Stimulated activated CD8-positive, alpha-beta memory T cell treated with anti-CD3 and anti-CD28 coated beads, Interleukin-4, amount 100 ng/mL, for 48 hours (primary cell): ENCODE measurements at places on chromosomes 1 and 21.
A peak's percentile ranks its signal among the peaks of the same experiment; 100 is the strongest.

GRCh38 chr1:80535466-80535865 is 1265.3 kb upstream of the ADGRL2 start:
- no peak for DNase-seq

DNA sequence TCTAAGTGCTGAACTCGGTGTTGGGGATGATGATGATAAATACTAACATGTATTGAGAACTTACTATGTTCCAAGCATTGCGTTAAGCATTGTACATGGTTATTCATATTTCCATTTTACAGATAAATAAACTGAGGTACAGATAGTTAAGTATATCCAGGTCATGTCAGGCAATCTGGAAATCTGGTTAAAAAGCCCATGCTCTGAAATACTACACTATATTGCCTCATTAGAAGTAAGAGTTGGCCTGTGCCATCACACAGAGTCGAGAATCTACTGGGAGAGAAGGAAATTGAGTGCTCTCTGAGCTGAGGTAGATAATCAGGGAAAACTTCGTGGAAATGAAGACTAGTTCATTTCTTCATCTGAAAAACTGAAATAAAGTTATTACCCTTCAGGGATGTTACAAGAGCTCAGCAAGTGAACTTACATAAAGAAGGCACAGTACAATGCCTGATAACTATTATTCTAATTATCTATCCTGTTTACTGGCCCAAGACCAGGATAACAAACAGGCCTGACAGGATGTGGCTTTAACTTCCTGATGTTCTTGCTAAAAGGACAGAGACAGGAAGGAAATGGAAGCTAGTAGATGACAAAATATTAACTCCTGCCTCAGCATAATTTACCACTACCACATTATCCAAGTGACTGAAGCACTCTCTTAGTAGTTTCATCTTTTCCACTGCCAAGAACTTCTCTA is 85.6 kb downstream of the EPS15 start:
- no peak for DNase-seq

- no peak for DNase-seq
Measured at GRCh38 chr1:235933017-235933765, 66.5 kb upstream of the LYST start.

GRCh38 chr1:90800012-90800717 is 83.1 kb upstream of the BARHL2 start:
- DNase-seq = no peak

DNA sequence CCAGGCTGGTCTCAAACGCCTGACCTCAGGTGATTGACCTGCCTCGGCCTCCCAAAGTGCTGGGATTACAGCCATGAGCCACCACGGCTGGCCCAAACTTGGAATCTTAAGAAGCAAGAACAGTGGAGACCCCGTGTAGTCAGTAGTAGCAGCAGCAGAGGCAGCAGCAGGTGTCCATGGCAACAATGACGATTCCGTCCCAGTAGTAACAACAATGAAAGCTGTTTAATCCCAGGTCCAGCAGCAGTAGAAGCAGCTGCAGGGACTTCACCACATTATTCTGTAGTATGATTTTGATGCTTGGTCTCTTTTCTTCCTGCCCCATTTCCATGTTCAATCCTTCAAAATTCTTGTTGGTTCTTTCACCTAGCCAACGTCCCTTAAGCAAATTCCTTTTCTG is 69.6 kb upstream of the KCTD3 start:
- DNase-seq = no peak

DNA sequence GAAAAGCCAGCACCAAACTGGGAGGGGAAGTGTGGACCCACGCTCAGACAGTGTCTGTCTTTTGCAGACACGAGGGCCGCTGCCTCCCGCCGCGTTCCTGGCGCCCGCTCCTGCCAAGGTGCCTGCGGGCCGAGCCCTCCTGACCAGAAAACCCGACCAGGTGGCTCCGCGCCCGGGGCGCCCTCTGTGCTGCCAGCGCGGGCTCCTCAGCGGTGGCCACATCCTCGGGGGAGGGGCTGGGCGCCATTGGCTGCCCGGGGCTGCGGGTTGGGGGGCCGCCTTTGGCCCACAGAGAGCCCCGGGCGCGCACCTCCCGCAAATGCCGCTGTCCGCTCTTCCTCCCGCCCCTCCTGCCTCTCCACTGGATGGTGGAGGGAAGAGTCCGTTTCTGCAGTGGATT is 22.4 kb upstream of the TRNAU1AP start:
- DNase-seq = no peak

DNA sequence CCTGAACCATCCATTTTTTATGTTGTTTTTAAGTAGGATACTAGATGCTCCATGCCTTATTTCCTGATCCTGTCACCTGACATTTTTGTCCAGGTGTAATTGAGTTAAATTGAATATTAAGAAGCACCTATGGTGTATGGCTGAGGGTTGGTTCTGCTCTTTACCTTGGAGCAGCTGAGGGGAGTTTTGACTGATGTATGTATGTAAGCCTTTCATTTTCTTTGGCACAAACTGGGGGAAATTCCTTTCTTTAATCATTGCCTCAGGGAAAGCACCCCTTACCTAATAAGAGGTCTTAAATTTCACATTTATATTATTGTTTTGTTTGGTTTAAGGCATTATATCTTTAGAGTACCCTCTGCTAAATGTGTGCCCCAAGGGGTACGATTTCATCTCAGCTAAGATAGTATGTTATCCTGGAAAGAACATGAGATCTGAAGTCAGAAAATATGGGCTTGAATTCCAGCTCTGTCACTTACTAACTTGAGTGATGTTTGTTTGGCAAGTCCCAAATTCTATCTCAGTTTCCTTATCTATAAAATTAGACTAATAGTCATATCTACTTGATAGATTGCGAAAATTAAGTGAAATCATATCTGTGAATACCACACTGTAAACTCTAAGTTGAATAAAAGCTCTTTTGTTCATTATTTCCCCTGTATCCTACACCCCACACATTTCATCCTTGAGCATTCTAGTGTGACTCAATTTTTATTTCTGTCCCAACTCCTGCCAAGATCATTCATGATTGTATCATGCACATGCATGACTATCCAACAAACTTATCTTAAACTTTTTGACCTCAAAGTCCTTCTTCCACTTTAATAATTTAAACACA is 57.7 kb upstream of the NUF2 start:
- no peak for DNase-seq

GRCh38 chr1:209626346-209627026 is 25.7 kb downstream of the LAMB3 start:
- no peak for DNase-seq

- peak; percentile 24 for DNase-seq
Measured at GRCh38 chr1:155175281-155175926, 1.8 kb downstream of the TRIM46 start.

- DNase-seq = no peak
Measured at GRCh38 chr1:93729502-93729901, 47.9 kb upstream of the BCAR3 start.

DNA sequence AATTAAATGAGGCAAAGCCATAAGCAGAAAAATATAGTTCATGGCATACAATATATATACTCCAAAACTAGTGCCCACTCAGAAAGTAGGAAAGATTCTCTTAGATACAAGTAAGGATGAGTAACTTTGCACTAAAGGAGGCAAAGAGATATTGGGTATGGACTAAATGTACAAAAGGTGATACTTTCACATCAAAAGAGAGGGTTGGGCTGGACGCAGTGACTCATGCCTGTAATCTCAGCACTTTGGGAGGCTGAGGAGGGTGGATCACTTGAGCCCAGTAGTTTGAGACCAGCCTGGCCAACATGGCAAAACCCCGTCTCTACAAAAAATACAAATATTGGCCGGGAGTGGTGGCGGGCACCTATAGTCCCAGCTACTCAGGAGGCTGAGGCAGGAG is 6.7 kb downstream of the KYAT3 start:
- DNase-seq = no peak

DNA sequence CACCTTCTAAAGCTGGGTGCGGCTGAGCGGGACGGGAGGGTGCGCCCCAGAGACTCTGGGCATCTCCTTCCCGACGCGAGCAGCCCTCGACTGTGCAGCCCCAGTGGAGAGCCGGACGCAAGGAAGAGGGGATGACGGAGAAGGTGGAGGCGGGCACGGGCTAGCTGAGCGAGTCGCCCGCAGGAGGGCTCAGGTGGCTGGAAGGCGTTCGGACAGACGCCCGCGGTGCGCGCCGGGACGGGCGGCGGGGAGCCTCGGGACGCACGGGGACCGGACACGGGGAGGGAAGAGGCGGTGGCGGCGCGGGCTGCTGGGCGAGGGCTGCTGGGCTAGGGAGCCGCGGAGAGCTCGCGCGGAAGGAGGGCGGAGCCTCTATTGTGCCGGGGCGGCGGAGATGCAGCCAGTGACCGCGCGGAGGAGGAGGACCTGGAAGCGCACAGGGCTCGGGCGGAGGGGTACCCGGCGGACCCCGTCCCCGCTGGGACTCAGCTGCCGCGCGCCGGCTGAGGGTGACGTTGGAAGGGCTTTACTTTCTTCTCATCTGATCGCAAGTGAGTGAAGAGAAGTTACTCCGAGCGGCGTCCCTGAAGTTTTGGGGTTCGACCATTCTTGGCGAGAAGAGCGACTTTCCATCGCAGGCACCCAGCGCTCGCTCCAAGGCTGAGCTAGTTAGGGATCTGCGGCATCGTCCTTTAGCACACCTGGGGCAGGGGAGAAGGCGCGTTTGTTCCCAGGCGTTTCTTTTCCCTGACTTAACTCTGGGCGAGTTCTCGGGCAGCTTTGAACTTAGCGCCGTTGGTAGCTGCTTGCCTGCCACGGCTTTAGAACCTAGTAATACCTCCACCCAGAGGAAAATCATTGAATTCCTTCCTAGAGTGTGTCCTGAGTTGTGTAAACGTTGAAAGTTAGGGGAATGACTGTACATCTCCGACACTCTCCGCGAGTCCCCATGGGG is at the start of gene OLFML2B:
TSS of gene OLFML2B (minus strand) at position 323 of the 955 bp plus-strand sequence. CDS start 439 bp downstream, outside the sequence.
- peak; percentile 70 for DNase-seq

GRCh38 chr1:20484519-20485462 is 1.2 kb downstream of the CAMK2N1 start:
- no peak for DNase-seq

DNA sequence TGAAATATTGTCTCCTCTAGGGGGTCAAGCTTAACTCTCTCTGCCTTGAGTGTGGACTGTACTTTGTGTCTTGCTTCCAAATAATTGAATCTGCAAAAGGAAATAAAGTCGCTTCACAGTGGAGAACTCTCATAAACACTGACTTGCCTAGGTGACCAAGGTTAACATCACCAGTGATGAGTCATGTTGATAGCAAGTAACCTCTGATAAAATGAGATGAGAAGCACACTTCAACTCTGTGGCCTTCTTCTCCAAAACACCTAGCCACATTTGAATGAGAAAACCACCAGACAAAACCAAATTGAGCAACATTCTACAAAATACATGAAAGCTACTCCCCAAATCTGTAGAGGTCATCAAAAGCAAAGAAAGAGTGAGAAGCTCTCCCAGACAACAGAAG is 37.6 kb downstream of the PDE4B start:
- DNase-seq = no peak

DNA sequence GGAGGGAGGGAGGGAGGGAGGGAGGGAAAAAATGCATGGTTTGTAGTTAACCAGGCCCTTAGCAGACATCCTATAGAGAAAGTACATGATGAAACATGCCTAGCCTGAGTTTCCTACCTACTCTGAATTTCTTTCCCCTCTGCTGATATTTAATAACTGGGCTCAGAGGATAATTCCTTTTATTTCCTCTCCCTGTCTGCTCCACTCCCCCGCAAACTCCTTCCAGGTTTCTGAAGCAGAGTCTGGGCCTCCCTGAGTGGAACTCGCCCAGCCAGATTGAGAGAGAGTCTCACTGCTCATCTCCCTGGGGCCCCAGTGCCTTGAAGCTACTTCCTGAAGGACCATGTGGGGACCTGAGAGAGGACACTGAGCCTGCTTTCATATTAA is 111.9 kb upstream of the SLC44A3 start:
- DNase-seq = no peak

DNA sequence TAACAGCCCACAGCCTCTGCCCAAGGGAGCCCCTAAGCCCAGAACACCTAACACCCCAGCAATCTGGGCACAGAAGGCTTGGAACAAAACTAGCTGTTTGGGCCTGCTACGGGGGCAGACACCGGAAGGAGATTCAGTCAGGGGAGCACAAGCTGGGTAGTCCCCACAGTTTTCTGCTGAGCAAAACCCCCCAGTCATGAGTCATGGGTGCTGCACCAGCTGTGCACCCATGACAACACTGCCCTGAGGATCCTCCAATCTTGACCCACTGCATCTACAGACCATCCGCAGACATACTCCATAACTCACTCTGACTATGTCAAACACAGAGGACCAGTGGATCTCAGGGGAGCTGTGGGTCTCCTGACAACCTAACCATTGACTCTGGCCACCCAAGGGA is 105.1 kb downstream of the LRIG2 start:
- no peak for DNase-seq

GRCh38 chr1:74463333-74463988 is 49.0 kb downstream of the LRRC53 start:
- DNase-seq = no peak

DNA sequence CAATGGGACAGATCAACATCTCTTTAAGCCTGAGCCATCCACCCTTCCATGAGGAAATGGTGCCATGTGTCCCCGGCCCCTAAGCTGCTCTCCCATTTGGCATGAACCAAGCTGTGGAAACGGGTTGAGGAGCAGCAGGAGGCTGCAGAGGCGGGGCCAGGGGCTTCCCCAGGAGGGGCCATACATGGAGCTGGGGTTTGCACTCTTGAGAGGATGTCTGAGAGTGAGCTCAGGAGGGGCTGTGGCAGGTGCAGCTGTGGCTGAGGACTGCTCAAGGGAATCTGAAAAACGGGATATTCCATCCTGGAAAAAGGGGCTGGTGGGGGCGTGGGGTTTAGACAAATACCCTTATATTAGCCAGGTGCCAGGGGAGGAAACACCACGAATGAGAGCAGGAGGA is 7.1 kb upstream of the CLEC20A start:
- no peak for DNase-seq

- peak; percentile 65 for DNase-seq
Measured at GRCh38 chr1:206909161-206909882, 12.1 kb downstream of the IL24 start.

GRCh38 chr1:37265786-37266667 is 208.4 kb upstream of the ZC3H12A start:
- no peak for DNase-seq

GRCh38 chr21:17818186-17819113 is 706 bp downstream of the C21orf91 start:
- DNase-seq = peak; percentile 64

GRCh38 chr1:181133969-181134418 is 45.5 kb downstream of the IER5 start:
- no peak for DNase-seq

- DNase-seq = no peak
Measured at GRCh38 chr1:100415498-100415778, 63.1 kb downstream of the CDC14A start.

DNA sequence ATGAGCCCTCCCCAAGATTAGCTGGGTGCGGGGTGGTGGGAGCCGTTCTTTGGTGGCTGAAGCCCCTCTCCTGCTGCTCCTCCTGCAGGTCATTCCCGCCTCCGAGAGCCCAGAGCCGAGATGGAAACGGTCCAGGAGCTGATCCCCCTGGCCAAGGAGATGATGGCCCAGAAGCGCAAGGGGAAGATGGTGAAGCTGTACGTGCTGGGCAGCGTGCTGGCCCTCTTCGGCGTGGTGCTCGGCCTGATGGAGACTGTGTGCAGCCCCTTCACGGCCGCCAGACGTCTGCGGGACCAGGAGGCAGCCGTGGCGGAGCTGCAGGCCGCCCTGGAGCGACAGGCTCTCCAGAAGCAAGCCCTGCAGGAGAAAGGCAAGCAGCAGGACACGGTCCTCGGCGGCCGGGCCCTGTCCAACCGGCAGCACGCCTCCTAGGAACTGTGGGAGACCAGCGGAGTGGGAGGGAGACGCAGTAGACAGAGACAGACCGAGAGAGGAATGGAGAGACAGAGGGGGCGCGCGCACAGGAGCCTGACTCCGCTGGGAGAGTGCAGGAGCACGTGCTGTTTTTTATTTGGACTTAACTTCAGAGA is 448 bp downstream of the G0S2 start:
- peak; percentile 31 for DNase-seq

GRCh38 chr1:200165493-200166220 is 138.1 kb downstream of the NR5A2 start:
- DNase-seq = no peak
